SW 1271 (cell line): ENCODE measurements at places on chromosomes 4 and X.
A peak's percentile ranks its signal among the peaks of the same experiment; 100 is the strongest.

DNA sequence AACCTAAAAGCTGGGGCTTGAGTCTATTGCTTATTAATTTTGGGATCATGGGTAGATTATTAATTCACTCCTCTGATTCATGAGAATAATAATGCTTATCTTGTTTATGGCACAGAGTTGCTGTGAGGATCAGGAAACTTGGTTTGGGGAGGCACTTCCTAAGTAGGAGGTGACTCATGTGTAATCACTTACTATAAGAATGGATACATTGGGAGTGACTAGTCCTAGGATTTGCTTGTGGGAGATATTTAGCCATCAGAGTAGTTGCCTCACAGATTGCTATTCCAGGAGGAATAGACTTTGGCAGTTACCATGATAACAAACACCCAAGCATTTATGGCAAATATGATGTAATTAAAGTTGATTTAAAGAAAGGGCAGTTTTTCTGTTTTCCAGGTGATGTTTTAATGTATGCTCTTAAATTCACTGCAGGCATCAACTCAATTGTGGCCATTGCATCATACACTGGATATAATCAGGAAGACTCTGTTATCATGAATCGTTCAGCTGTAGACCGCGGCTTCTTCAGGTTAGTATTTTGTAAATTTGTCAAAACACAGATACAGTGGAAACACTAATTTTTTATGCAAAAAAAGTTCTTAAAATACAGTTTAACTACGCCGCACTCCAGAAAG is 41.9 kb downstream of the POLR2B start:
- peak; percentile 73 for DNase-seq

DNA sequence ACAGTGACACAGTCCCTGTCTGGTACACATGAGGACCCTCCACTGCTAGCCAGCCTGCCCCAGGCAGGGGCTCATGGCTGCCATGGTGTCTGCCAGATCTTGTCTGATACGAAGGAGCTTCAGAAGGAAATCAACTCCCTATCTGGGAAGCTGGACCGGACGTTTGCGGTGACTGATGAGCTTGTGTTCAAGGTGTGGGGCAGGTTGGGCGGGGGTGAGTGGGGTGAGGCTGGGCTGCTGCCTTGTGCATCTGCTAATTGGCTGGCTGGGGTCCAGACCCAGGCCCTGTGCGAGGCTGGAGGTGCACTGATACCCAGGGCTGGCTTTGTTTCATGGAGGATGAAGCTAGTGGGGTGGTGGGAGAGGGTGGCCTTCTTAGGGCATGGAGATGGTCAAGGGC is 13.8 kb downstream of the CCDC22 start:
- DNase-seq = no peak

DNA sequence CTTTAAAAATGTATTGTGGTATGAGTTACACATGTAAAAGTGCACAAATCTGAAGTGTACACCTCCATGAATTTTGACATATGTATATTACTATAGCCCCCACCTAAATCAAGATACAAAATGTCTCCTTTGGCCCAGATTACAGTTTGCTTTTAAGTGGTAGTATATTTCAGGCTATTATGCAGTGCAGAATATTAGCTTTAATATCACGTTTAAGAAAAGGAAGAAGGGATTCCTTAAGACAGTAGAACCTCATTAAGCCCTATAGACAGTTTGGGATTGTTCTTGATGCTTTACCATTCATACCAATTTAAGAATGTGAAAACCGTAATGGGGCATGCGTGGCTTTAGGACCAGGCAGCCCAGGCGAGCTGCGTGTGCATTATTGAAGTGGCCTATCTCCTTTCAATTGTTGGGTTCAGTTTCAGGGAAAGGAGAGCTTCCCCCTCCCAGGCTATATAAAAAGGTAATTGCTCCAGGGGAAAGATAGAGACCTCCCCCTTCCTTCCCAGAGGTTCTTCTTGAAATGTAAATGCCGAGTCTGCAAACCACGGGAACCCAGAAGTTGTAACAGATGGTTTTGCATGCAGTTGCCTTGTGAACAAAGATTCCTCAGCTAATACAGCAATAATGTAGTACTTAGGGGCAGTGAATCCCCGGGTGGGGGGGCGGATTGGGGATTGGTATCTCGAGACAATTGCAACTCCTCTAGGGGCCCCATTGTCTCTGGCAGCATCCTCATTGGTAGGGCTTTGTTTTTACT is 106.1 kb downstream of the UCHL1 start:
- no peak for DNase-seq

DNA sequence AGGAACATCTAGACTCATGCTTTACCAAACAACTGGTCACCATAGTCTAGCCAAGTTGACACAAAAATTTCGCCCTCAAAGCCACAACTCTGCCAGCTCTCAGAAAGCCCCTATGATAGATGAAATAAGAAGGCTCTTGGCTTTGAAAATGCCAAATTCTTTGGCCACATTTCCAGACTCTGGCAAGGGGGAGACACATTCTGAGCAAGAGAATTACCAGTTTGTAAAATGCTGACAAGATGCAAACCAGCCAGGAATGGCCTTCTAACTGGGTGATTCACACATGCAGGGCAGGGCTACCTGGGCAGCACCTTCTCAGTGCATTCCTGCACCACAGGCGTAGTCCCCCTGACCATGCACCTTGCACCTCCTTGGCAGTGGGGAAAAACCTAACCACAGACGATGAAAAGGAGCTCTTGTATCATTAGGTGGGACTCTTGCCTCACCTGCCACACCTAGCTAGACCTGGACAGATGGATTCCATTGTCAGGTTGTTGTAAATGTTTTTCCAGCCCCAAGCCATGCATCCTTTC is 77.4 kb upstream of the CPEB2 start:
- DNase-seq = no peak

DNA sequence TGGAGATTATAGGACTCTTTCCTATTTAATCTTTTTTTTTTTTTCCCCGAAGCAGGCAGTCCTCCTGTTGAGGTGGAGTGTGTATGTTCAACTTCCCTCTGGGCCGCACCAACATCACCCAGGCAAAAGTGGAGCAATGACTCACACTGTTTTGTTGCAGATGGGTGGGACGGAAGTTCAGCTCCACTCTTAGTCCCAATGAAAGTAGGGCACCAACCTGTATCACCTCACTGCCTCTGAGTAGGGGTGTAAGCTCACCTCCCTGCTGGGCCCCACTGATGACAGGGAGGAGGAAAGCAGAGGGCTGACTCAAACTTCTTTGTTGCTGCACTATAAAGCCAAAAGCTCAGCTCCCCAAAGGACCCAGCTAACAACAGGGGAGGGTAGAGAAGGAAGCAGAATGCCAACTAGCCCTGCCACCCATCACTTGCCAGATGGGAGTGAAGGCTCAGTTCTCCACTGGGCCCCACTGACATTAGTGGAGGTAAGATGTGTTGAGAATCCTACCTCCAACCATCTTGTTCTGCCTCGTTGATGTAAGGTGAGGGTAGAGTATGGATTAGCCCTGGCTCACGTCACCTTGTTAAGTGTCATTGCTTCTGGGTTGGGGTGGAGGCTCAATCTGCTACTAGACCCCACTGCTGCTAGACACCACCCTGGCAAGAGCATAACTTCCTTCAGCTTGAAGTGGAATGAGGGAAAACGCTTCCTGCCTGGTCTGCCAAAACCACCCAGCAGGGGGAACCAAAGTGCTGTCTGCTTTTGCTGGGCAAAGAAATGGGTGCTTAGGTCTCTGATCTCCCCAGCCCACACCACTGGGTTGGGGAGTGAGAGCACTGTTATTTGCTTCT is 14.1 kb downstream of the RPS6KA3 start:
- no peak for DNase-seq

GRCh38 chrX:41785685-41786084 is 61.7 kb downstream of the GPR82 start:
- DNase-seq = no peak

DNA sequence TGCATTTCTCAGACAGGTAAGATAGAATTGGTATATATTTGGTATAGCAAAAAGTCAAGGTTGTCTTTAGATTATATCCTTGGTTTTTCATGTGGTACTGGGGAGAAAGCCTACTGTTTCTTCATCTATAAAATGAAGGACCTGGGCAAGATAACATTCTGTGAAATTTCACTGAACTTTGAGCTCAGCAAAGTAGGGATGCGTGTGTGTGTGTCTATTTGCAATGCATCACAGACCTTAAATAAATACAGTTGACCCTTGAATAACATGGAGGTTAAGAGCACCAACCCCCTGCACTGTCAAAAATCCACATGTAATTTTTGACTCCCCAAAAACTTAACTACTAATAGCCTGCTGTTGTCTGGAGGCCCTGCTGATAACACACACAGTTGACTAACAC is 25.2 kb downstream of the TET2 start:
- no peak for DNase-seq

- DNase-seq = no peak
Observed at GRCh38 chr4:11436673-11437072, 8.0 kb upstream of the HS3ST1 start.

GRCh38 chr4:104532677-104533076 is 38.0 kb upstream of the CXXC4 start:
- no peak for DNase-seq

DNA sequence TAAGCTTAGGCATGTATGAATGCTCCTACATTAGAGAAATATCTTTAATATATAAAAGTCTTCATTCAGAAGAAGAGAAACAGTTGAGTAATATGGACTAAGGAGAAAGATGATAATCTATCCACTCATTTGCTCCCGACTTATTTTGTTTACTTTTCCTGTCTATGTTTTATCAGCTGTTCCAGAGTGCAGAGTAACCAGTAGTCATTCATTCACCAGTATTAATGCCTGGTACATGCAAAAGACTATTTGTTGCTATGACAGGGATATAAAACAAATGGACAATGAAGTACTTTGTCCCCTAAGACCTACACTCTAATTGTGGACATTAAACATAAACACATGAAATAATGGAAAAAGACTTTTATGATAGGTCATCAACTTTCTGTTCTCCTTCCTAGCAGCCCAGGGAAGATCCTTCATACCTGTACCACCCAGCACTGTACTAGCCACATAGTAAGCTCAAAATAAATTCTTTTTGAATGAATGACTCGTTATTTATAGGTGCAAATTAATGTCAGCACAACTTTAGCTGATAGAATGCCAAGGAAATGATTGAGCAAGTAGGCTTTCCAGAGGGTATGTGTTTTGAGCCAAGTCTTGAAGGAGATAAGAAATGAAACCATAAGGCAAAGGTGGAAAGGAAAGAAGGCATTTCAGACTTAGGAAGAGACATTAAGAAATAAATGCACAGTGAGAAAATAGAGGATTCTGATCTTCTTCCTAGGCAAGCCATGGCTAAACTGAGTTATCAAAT is 45.0 kb upstream of the IL13RA1 start:
- no peak for DNase-seq

- no peak for DNase-seq
Observed at GRCh38 chr4:127210893-127211649, 421.7 kb upstream of the INTU start.

- no peak for DNase-seq
Observed at GRCh38 chr4:161850631-161851030, 313.2 kb downstream of the FSTL5 start.

DNA sequence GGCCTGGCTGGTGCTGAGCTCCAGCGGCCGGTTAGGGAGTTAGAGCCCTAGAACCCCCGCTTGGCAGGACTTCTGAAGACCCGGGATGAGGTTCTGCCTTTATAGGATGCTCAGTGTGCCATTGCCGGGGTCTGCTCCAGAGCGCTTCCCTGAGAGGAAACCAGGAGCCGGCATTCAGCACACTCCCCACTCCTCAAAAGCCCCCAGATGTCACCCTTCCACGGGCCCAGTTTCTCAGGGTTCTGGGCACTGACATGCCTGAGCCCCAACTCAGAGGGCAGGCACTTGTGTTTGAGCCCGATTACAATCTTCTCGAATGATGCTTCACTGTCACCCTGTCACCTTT is 6.5 kb downstream of the NKX3-2 start:
- no peak for DNase-seq

DNA sequence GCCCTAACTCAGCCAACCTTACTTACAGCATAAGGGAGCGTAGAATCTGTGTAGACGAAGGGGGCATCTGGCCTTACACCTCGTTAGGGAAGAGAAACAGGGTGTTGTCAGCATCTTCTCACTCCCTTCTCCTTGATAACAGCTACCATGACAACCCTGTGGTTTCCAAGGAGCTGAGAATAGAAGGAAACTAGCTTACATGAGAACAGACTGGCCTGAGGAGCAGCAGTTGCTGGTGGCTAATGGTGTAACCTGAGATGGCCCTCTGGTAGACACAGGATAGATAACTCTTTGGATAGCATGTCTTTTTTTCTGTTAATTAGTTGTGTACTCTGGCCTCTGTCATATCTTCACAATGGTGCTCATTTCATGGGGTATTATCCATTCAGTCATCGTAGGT is 14.6 kb downstream of the PLP1 start:
- DNase-seq = no peak

DNA sequence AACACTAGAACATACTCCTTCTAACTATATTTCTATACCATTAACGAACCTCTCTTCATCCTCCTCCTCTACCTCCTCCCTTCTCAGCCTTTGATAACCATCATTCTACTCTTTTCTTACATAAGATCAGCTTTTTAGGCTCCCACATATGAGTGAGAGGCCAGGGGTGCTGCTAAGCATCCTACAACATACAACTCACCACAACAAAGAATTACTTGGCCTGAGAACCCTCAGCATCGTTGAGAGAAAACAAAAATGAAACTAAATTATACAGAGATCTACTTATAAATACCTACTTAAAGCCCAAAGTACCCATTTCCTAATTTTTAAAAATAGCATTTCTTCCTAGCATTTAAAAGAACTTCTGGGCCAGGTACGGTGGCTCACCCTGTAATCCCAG is 77.7 kb downstream of the CC2D2A start:
- no peak for DNase-seq

GRCh38 chr4:174402470-174403176 is 118.9 kb downstream of the CEP44 start:
- no peak for DNase-seq

DNA sequence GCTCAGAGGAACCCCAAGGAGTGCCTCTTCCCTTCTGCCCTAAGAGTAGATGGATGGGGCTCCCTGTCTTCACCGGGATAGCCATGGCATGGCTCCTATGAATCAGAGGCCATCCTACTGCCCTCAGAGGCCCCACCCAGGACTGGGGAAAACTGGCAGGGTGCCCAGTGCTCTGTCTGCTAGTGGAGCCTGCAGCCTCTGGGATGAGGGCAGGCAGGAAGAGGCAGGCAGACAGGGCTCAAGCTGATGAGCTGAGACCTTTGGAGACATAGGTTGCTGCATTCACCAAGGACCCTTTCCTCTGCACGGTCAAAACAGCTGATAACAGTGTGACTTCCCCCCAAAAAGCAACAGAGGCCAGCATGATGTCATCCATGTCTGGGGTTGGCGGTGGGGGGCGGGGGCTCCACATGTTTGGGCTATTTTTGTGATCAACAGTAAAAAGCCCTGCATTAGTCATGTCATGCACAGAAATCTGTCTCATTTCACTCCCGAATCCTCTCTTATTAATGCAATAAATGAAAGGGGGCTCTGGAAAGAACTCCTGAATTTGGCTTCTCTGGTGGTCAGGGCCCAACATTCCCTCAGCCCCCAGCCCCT is 207.6 kb upstream of the MAMLD1 start:
- no peak for DNase-seq

DNA sequence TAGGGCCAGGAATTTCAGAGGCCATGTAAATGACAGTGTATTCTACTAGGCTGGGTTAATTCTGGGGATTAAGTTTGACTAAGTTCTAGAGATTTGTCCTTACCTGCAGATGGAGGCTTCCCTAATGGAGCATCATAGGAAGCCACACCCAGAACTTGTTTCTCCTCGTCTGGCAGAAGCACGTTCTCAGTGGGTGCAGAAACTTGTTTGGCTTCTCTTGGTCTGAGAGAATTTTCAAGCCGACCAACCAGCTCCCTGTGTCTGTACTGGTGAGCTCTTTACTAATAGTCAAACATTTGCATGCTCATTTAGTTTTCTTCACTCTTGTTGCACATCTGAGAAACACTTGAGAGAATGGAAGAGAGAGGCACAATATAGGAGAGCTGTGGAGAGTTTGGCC is 907 bp upstream of the ATP10D start:
- DNase-seq = no peak

GRCh38 chrX:41558531-41558930 is 111.4 kb downstream of the NYX start:
- no peak for DNase-seq
